ENCODE measurements at places on chromosomes 7 and 10.

DNA sequence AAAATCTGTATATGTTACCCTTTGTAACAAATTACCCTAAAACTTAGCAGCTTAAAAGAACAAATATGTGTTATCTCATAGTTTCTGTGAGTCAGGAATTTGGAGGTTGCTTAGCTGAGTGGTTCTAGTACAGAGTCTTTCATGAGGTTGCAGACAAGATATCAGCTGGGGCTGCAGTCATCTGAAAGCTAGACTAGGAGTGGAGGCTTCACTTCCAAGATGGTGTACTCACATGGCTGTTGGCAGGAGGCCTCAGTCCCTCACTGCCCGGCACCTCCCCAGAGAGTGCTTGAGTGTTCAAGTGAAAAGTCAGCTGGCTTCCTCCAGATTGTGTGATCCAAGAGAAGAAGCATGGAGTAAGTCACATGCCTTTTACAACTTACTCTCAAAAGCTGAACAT is 16.9 kb upstream of the GGCT start:
- no peak for DNase-seq

- no peak for DNase-seq
These were observed 18.8 kb upstream of the VPS41 start for GRCh38 chr7:38927751-38928150.

- no peak for DNase-seq
These were observed 158.8 kb upstream of the KLF6 start for GRCh38 chr10:3943695-3944257.

DNA sequence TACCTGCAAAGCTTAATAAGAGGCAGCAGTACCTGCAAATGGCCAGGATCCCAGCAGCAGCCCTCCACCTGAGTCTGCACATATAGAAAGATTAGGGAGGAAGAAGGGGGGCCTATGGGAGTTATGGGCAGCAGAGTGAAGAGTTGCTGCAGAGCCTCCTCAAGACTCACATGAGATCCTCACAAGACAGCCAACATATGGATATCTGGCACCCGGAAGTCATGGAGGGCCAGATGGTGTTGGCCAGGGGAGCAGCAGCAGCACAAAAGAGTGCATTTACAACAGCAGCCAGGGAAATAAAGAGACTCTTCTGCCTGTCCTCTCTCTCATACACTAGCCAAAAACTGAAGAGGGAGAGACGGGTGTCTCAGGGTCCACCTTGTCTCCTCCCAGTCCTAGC is 4.0 kb upstream of the TAS2R40 start:
- no peak for DNase-seq

GRCh38 chr7:106283501-106283830 is 1.3 kb downstream of the NAMPT start:
- no peak for DNase-seq

- no peak for DNase-seq
These were observed 55.7 kb downstream of the ANKMY2 start for GRCh38 chr7:16589881-16590280.

DNA sequence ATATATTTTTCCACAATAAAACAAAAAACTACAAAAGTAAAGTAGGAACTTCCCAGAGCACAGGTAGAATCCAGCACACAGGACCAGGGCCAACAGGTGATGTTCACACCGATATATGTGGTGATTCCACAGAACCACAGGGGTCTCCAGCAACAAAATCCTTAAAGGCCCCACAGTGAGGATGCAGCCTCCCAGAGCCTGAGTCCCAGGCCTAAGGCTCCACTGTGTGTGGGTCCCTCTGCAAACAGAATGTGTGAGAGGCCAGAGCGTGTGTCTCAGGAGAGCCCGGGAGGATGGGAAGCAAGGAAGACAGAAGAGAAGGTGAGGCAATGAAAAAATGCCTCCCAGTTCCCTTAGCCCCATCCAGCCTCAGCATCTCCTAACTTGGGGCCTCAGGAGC is 173.9 kb downstream of the GRID1 start:
- no peak for DNase-seq

DNA sequence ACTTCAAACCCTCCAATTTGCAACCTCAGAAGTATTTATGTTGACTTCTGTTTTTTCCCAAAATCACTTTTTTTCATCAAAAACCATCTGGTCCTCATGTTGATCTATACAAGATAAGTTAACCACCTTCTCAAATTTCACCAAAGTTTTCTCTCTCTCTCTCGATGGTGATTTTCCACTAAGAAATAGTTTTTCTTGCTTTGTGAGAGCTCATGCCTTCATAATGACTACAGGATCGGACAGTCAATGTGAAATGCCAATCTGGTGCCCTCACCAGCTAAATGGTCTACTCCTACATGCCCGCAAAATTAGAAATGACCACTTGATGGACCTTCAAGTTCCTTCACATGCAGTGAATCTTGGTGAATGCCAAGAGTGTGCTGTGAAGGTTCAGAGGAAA is 40.4 kb downstream of the CNNM1 start:
- no peak for DNase-seq

GRCh38 chr7:19333706-19334105 is 188.5 kb upstream of the FERD3L start:
- DNase-seq = no peak

DNA sequence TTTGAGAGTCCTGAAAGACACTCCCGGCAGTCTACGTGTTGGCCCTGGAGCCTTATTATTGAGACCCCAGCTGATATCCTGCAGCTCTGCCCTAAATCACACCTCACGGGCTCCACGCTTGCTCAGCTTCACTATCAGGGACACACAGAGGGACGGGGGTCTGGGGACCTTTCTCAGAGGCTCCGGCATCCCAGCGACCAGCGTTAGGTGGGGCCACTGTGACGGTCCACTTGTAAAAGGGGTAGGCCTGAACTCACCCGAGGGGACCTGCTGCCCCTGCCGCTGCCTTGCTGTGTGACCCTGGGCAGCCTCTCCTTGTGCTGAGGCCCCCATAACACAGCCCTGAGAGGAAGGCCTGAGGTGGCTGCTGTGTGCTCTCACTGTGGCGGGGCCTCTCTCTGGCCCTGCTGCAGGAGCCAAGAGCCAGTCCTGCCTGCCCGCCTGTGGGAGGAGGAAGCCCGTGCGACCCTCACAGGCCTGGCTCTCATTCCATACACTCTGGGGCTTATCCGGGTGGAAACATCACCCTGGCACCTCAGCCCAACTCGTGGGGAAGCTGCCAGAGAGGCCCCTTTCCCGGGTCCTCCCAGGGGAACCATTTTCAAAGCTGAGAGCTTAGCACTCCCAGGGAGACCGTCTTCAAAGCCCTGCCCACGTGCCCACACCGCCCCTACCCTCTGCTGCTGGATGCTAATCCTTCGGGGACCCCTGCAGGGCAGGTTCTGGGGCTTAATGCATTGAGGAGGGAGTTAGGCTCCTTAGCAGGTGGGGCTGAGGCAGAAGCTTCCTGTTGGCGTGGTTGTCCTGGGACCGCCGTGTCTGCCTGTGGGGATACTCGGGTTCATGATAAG is 21.7 kb downstream of the AQP1 start:
- DNase-seq = no peak

GRCh38 chr10:119652361-119652730 is 1.2 kb downstream of the BAG3 start:
- no peak for DNase-seq

DNA sequence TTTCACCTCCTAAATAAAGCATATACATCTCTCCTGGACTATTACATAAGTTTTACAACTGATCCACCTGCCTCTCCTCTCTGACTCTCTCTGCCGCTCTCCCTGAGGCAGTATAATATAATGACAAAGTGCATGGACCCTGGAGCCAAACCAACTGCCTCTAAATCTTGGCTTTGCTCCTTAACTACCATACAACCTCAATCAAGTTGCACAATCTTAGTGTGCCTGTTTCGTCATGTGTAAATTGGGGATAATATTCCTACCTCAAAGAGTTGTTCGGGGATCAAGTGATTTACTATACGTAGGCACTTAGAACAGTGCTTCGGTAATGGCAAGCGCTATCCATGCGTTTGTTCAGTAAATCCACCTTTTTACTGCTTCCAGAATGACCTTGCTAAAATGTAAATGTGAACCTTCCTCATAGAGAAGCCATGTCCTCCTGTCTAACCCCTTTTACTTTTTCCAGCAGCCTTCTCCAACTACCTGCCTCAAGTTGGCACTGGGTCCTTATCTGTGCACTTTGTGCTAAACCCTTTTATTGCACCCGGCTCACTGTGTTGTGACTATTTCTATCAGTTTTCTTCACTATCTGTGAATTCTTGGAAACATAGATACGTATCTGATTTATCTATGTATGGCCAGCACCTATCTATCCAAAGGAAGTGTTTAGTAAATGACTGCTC is 30.6 kb upstream of the DLD start:
- no peak for DNase-seq

- no peak for DNase-seq
These were observed 34.0 kb downstream of the TMEM270 start for GRCh38 chr7:73894733-73895551.

DNA sequence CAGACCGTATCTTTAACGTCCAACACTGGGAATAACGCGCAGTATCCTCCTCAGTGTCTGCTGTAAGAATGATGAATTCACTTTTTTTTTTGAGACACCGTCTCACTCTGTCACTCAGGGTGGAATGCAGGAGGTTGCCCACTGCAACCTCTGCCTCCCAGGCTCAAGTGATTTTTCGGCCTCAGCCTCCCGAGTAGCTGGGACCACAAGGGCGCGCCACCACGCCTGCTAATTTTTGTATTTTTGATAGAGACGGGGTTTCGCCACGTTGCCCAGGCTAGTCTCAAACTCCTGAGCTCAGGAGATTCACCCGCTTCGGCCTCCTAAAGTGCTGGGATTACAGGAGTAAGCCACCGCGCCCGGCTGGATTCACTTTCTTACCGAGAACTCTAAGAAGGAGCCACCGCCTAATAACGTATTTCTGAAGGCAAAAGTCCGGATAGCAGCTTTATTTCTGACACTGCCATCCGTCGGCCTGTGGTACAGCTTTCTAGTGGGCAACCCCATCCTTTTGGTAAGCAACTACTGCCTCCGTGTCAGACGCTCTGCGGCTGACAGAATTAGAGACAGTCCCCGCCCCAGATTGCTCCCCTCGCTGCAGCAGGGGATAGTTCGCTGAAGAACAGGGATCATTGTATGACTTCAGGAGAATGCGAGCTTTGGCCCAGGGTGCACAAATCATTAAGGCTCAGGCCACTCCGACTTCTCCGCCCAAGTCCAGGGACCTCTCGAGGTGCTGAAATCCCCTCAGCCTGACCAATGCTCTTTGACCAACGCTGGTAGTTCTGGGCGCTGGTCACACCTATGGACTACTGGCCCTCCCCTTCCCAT is 662 bp downstream of the POLR3A start:
- DNase-seq = no peak

DNA sequence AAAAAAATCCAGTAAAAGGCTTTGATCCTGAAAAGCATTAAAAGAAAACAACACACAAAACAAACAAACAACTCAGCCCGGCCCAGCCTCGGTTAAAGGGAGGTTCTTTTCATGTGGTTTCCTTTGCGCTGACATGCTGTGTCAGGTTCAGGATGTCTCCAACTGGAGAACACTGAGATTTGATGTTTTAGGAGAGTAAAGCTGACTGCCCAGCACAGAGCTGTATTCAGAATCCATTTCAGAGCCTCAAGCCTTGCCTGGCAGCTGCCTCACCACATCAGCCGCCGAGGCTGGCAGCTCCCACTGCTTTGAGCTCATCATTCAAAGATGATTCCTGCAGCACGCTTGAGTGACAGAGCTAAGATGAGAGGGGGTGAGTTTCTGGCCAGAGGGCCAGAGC is 205.8 kb upstream of the LYZL1 start:
- DNase-seq = no peak

- no peak for DNase-seq
These were observed 62.4 kb downstream of the HIF1AN start for GRCh38 chr10:100598166-100598565.

DNA sequence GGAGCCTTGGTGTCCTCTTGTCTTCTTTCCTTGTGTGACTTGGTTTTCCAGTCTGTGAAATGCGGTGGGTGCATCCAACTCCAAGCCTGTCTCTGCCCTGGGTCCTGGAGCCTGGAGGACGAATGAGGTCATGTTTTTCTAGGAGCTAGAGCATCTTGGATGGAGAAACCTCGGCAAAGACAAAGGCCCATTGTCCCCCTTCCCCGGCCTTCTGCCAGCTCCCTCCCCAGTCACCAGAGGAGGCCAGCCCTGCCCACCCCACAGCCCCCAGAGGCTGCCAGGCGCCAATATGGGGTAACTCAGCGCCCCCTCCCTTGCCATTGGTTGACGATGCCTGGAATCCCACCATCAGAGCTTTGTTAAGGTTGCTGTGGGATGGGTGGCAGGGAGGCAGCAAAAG is 40.4 kb downstream of the KCTD7 start:
- no peak for DNase-seq

DNA sequence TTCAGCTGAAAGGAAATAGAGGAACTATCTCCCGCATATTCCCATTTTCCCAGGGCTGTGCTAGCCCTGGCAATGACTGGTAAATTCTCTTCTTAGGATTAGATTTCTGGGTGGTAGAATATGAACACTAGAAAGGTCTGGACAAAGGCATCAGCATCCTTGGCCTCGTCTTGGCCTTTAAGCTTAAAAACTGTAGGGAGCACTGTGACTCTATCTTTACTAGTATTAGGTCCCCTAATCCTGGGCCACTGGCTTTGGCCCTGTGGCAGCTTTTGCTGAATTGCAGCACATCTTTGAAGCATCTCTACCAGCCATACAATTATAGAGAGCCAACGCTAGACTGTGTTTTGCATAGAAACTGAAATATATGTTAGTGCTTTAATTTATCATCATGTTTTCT is 41.5 kb upstream of the EBLN1 start:
- no peak for DNase-seq

- no peak for DNase-seq
These were observed 30.2 kb downstream of the NPTX2 start for GRCh38 chr7:98647326-98647725.

DNA sequence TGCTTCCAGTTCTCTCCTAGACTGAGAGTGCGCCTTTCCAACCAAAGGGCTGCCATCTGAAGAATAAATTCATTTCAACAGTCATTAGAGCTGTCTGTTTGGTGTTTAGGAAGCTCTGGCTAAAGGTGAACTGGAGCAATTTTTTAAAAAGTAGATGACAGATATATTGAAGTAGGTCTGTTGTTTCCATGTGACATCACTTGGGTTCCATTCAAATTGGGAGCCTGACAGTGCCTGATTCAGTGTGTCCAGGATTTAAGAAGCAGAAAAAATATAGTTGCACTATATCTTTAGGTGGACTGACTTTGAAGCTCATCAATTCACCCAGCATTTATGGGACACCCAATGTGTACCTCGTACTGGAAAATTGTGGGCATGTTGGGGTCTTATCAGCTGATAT is 367.7 kb downstream of the BBS9 start:
- DNase-seq = no peak

DNA sequence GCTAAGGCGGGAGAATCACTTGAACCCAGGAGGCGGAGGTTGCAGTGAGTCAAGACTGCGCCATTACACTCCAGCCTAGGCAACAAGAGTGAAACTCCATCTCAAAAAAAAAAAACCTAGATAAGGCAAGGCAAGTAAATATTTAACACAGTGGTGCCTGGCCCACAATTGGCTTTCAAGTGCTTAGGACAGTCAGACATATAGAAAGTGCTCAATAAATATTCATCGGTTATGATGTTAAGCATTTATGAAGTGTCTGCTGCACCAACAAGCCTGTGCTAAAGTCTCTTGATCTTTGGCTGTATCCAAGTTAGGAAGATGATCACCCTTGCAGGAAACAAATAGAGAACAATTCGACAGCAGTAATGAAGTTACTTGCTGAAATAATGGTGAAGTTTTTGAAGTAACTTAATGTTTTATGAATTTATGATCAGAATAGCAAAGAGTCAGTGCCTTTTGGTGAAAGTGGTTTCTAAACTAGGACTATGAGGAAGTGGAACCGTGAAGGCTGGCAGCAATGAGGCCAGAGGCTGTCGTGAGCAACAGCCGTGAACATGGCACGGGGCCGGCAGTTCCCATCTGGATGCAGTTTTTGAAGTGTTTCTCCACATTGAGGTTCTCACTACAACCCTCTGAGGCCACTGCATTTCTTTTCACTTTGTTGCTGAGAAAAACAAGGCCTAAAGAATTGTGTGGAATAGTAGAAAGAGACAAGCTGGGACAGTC is 48.1 kb upstream of the GATA3 start:
- DNase-seq = no peak

Data from stimulated activated CD4-positive, alpha-beta T cell treated with anti-CD3 and anti-CD28 coated beads, TNF-alpha, amount 100 ng/mL, for 1 hour (primary cell).